ENCODE measurements at places on chromosomes 13 and 19.

DNA sequence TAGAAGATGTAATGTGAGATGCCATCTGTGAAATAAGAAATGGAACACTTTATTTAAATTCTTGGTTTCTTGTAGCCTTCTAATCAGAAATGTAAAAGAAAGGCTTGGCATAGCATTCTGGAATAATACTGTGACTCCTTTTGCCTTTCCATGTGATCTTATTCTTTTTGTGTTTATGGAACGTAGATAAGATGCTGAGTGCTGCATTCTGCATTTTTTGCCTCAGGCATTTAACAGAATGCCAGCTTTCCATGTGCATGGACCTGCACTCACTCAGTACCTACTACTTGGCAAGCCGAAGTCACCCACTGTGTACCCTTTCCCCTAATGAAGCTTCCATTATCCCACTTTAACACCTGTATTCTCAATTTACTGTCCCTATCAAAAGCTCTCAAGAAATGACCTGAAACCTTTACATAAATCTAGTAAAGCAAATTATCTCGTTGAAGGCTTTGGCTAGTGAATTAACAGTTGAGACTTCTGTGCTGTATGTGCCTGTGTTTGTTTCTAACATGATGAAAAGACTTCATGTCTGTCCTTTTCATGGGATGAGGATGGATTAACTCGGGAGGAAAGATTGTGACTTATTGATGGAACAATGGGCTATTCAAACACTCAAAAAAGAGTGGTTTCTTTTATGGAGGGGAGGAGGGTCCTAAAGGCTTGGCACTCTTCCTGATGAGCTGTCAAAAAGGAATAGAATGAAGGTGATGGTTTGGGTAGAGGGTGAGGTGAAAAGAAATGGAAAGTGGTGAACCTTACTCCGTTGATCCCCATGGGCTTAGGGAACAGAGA, 44.7 kb upstream of the FRY start:
- DNase-seq, result no peak

DNA sequence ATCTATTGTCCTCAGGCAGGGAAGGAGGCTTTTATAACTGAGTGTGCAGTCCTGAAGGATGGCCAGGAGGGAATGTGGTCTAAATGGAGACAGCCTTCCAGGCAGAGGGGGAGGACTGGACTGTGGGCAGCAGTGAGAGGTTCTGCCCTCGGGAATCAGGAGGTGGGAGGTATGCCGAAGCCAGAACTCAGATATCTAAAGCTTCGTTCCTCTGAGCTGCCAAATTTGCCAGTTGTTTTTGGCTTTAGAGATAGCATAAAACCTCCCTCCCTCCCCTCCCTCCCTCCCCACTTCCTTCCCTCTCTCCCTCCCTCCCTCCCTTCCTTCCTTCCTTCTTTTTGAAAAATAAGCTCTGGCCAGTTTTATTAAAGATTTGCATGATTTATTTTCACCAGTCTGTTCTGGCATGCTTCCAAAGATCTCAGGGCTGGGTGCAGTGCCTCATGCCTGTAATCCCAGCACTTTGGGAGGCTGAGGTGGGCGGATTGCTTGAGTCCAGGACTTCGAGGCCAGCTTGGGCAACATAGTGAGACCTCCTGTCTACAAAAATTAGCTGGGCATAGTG, 2.4 kb downstream of the MEDAG start:
- DNase-seq, result no peak

DNA sequence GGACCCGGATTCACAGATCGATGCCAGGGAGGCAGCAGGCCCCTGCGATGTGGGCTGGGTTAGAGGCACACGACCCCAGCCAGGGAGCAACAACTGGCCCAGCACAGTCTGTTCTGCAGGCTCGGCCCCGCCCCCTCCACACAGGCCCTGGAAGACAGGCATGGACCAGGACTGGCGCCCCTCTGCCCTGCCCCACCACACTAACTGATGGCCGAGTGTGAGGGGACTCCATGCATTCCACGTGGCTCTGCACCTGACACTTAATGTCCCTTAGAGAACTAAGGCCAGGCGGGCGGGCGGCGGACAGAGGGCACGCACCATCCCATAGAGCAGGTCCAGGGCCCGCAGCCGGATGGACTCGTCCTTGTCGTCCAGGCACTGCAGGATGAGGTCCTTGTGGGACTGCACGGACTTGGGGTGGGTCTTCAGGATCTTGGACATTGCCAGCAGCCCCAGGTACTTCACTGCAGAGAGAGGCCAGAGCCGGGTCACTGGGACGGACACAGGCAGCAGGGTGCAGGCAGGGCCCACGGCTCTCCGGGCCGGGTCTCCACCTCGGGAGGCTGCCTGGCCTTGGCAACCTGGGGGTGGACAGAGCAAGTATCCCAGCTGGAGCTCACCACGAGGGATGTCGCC, 24.8 kb downstream of the IZUMO4 start:
- peak; percentile 77 for DNase-seq

DNA sequence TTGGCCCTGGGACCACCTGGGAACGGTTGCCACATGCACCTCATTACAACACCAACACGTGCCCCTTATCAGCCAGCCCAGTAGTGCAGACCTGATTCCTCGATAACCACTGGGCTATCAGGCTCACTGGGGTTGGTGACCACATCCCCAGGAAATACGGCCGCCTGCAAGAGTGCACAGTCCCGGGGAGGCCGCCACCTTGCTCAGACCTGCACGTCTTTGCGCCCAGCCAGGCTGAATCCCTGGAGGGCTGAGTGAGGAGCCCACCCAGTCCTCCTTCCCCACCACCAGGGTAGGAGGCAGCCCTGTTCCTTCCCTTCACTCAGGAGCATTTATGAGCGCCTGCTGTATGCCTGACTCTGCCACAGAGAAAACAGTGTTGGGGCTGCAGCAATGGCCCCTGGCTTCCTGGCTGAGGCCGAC, 67.8 kb downstream of the CEBPG start:
- peak; percentile 75 for DNase-seq

DNA sequence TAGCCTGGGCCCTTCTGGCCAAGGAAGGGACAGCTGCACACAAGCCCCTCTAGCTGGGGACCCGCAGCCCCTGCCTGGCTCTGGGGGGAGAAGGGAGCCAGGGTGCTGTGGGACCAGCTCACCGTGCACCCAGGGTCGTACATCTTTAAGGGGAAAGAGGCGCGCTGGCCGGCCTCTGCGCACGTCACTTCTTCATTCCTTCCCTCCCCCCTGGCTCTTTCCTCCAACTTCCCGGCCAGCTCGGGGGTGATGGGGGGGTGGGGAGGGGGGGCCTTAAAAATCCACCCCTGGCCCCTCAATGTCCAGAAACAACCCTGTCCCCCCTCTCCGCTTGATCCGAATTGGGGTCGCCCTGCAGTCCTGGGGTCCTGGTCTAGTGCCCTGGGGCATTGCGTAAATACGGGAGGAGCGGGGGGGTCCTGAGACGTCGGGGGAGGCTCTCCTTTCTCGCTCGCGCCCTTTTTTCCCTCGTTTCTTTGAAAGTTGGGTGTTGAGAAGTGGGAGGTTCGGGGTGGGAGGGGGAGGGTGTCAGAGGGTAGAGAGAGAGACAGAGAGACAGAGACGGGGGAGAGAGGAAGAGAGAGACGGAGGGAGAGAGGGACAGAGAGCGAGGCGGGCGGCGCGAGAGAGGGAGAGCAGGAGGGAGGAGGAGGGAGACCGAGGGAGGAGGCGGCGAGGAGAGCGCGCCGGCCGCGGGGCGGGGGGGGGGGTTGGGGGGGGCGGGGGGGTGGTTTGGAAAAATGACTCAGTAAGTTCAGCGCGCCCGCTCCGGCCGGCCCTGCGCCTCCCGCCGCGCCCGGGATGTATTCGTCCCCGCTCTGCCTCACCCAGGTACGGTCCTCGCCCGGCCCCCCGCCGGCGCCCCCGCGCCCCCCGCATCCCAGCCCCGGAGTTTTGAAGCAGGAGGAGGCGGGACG, at the start of gene NFIC:
Gene NFIC (plus strand): TSS at position 748 of the 917 bp plus-strand sequence. CDS start 54 bp downstream, at position 802.
- no peak for DNase-seq

DNA sequence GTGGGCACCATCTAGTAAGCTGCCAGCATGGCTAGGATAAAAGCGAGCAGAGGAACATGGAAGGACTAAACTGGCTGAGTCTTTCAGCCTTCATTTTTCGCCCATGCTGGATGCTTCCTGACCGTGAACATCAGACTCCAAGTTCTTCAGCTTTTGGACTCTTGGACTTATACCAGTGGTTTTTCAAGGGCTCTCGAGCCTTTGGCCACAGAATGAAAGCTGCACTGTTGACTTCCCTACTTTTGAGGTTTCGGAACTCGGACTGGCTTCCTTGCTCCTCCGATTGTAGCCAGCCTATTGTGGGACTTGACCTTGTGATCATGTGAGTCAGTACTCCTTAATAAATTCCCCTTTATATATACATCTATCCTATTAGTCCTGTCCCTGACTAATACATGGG, 785.1 kb upstream of the SLITRK6 start:
- DNase-seq, result no peak

DNA sequence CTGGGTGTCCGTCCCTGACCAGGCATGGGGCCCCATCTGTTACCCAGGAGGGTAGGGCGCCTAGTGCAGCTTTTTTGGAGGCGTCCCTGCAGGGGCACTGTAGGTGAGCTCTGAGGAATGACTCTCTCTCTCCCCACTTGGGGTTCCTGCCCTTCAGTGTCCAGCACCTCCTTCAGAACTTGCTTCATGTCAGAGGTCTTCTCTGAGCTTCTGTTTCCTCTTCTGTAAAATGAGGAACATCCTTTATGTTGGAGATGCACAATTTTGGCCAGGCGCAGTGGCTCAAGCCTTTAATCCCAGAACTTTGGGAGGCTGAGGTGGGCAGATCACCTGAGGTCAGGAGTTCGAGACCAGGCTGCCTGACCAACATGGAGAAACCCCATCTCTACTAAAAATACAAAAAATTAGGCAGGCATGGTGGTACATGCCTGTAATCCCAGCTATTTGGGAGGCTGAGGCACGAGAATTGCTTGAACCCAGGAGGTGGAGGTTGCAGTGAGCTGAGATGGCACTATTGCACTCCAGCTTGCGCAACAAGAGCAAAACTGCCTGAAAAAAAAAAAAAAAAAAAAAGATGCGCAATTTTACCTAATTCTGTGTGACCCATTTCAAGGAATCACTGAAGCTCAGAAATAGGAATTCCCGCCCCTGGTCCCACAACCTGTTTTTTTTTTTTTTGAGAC, 15.2 kb upstream of the PIK3R2 start:
- DNase-seq, result no peak

DNA sequence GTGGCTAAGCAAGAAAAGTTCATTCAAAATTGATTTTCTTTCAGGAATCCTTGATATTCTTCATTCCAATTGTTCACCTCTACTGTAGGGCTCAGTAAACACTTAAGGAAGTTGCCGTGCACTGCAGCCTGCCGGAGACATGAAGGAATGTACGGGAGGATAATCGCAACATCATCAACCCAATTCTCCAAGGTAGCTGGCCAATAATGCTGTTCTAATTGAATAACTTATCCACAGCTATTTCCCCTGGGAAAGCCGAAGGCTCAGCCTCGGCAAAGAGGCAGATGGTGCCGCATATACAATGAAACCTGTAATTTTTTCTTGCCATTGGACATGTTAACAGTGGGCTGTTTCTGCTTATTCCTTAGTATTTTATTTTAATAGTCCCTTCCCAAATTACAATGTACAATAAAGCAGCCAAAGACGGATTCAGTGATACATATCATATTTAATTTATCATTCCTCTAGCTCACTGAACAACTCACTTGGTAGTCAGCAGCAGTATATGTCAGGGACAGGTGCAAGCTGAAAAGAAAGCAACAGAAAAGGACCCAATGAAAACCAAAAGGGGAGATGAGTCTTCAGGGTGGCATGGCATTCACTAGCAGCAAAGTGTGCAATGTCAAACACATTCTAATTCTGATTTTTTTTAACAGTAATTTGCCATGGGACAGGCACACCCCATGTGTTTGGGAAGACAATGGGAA, 420.5 kb upstream of the KLF12 start:
- no peak for DNase-seq

DNA sequence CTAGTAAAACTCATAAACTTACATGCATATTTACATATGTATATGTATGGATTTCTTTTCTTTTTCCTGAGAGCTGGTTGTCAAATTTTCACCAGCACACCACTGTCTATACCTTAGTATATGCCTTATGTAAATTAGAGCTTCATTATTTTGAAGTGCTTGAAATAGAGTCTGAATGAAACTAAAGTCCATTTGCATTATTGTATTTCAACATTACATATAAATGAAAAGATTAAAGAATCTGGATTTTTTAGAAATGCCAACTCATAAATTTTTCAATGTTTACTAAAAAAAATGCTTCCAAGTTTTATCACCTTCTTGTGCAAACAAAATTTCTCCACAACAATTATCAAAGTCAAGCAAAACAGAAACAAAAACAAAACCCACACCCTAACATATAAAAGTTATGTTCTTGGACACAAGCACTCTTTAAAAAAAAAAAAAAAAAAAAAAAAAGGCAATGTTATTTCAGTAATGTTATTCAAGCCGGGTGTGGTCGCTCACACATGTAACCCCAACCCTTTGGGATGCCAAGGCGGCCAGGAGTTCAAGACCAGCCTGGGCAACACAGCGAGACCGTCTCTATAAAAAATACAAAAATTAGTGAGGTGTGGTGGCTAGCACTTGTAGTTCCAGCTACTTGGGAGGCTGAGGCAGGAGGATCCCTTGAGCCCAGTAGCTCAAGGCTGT, 18.3 kb downstream of the MED26 start:
- DNase-seq, result no peak

GRCh38 chr13:61900033-61900432, 484.4 kb upstream of the PCDH20 start:
- no peak for DNase-seq

DNA sequence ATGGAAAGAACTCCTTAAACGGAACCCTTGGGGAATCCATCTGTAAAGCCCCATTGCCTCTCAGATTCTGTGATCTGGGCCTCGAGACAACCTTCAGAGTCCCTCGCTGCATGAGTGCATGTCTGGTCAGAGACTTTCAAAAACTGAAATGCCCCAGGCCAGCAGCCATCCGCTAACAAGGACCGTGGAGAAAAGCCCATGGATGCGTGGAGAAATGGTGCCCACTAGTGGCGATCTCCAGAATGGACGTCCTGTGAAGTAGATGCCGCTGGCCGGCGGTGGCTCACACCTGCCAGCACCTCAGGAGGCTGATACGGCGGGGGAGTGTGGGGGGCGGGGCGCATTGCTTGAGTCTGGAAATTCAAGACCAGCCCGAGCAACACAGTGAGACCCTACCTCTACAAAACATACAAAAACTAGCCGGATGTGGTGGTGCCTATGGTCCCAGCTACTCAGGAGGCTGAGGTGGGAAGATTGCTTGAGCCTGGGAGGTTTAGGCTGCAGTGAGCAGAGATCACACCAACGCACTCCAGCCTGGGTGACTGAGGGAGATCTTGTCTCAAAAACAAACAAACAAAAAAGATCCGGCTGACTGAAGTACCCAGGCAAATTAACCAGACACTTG, 7.9 kb upstream of the CDC16 start:
- DNase-seq, result no peak

DNA sequence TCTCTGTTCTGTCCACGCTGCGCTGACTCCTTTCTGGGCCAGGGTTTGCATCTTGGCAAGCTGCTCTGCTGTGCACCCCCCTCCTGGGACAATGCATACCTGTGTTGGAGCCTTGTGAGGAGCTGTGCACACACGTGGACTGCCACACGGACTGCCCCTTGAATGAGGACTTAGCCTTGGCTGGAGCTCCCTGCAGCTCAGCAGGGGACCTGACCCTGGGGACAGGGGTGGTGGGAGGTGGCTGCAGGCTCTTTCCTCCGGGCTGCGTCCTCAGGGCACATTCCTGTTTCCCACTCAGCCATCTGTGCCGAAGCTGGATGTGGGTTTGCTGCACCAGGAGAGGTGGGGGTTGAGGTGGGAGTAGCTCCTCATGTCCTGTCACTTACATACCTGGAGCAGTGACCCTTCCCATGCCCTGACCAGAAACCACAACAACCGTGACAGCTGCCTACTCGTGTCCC, 8.2 kb downstream of the RAB11B start:
- no peak for DNase-seq

- peak; percentile 97 for DNase-seq
Measured at GRCh38 chr19:16076154-16076957, at the start of gene TPM4. TPM4 (plus strand) TSS chr19:16076495; CDS start chr19:16076566, 71 bp downstream.

- no peak for DNase-seq
Measured at GRCh38 chr19:23716792-23717191, 29.8 kb upstream of the ZNF675 start.
